ENCODE measurements at places on chromosomes 3 and 15. TPM values are rescaled to one million over a fixed set of nuclear protein-coding genes. Genes with fewer than 3 reads are reported as not detected.

Gene FAM107A
- total RNA-seq, result not detected

Gene CTDSPL
- 7.5 TPM for total RNA-seq

Gene CADPS
- 0.03 TPM for total RNA-seq

Gene ZNF860
- total RNA-seq, result 3.6 TPM

All from A375 (cell line).